ENCODE measurements at places on chromosomes 1 and 21.

GRCh38 chr1:229841230-229841629 lies 215.2 kb downstream of the URB2 start:
- peak; percentile 23 for DNase-seq

DNA sequence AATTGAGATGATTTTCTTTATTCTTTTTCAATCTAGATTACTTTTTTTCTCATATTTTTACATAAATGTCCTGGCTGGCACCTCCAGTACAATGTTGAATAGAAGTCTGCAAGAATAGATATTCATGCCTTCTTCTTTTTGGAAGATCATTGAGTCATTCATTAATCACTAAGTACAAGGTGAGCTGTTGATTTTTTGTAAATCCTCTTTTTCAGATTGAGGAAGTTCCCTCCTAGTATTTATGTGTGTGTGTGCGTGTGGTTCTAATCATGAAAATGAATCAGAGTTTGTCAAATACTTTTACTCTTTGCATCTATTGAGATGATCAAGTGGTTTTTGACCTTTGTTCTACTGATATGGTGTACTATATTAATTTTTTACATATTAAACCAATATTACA lies 859.3 kb downstream of the KCNT2 start:
- no peak for DNase-seq

GRCh38 chr1:157313240-157313807 lies 175.1 kb upstream of the ETV3 start:
- no peak for DNase-seq

GRCh38 chr1:231923491-231924041 lies 297.0 kb downstream of the DISC1 start:
- DNase-seq = no peak

DNA sequence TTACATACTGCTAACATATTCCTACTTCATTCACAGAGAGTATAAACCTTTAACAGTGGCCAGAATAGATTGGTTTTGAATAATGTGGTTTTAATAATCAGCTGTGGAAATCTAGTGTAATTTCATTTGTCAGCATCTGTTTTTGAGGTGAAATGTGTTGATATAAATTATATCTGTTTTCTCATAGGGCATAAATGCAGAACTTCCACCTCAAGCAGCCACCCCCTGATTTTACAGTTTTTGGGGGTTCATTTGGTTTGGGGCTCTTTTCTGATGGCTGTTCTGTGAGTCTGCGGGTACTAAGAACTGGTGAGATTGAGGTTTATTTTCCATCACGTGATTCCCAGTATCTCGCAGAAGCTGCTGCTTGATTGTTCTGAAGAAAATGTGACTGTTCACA lies 23.2 kb downstream of the EDARADD start:
- no peak for DNase-seq

GRCh38 chr1:194167956-194168640 lies 981.7 kb upstream of the B3GALT2 start:
- no peak for DNase-seq
